GM03348 (cell line): ENCODE measurements at places on chromosomes 16 and 17.

- no peak for DNase-seq
Measured at GRCh38 chr17:73733517-73733916, 89.3 kb upstream of the SDK2 start.

- DNase-seq, result no peak
Measured at GRCh38 chr16:4081047-4081446, 35.2 kb downstream of the ADCY9 start.

GRCh38 chr17:48025040-48025903 lies 12.3 kb downstream of the COPZ2 start:
- peak; percentile 95 for DNase-seq

DNA sequence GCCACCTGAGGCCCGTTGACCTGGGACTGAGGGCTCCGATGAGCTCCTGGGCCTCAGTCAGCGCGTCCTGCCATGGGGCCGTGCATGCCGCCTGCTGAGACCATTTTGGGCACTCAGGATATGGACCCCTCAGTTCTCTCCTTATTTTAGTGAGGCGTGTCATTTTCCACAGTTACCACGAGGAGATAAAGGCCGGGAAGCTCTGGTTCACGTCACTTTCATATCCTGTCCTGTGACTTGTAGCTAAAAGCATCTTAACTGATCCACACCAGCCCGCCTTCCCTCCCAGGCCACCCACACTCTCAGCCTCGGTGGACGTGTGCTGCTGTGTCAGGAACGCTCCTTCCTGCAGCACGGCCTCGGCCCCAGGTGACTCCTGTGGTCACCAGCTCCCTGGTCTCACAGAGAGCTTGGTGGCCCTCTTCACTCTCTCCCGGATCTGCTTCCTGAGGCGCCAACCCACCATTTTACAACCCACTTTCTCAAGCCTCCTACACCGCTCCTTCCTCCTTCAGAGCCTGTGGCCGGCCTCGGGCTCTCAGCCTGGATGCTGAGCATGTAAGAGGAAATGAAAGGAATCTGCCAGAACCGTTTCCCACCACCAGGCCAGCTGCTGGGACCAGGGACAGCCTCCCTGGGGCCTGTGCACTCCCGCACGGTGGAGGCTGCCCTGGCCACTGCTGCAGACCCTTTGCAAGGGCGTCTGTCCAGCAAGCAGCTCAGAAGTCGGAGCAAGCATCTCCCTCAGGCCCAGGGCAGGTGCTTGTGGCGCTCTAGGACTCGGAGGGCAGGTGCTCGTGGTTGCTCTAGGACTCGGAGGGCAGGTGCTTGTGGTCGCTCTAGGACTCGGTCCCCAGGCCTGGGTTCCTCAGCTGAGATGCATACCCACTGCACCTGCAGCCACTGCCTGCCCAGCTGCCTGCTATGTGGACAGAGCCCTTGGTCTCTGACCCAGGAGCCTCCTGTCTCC lies 23.9 kb upstream of the FASN start:
- DNase-seq, result no peak

- peak; percentile 48 for DNase-seq
Measured at GRCh38 chr16:66408163-66409048, 18.7 kb upstream of the BEAN1 start.
